ENCODE measurements at places on chromosomes 7 and 10.
A peak's percentile ranks its signal among the peaks of the same experiment; 100 is the strongest.

DNA sequence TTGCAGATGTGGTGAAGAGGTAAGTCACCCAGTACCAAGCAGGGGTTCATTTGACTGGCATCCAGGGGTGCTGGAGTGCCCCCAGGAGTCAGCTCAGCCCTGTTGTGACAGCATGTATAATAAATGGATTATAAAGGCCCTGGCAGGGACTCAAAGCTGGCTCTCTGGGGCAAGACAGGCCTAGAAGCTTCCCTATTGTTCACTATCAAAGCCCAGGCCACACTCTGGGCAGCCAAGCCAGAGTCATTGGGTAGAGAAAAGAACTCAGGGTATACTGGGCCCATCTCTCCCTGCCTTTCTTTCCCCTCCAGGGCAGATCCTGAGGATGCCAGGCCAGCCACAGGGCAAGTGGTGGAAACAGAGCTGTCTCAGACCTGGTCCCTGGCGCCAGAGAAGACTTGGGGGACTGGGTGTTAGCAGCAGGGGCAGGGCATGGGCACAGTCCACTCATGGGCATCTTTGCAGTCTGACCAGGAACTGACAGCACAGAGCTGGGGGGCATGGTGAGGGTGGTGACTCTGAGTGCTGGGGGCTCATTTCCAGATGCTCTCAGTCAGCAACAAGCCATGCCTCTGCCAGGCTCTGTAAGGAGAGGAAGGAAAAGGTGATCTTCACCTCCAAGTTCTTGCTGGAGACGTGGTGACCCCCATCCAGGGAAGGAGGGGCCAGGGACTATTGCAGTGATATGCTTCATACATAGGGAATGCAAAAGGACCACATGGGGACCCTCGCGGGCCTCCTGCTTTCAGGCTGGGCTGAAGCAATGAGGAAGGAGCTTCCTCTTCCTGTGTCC lies 11.7 kb downstream of the RBP3 start:
- DNase-seq: no peak

- DNase-seq: no peak
Observed at GRCh38 chr7:3120513-3120912, 76.8 kb upstream of the CARD11 start.

DNA sequence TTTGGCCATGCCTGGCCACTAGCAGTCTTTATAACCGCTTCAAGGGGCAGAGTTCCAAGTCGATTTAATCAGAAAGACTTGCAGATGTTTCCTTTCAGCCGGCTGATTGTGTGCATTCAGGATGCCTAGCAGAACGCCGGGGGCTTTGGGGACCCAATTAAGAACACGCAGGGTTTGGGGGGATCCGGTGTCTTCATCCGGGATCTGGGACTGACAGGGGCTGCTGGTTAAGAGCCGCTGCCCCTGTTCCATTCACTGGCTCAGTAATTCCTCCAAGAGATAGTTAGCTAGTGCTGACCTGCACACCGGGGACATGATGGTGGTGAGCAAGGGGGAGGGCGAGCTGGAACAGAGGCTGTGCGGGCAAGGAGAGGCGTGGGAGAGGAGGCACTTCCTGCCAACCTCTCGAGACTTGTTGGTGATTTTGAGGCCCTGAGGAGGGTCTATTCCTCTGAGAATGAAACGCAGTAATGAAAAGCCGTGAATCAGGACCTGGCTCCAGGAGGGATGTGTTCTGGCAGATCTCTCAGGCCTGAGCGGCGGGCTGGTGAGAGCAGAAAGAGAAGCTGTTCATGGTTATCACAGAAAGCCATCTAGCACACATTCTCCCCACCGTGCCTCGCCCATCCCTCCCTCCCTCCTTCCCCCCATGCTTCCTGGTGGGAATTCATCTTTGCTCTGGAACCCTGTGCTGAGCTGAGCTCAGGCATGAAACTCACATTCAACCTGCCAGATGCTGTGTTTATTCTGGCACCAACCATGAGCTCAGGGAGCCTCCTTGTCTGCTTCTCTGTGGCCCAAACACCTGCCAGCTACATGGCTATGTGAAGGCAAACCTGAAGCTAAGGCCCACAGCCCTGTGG lies 152.0 kb downstream of the CCDC3 start:
- no peak for DNase-seq

- DNase-seq: no peak
Observed at GRCh38 chr7:20064974-20065862, 152.0 kb downstream of the MACC1 start.

- no peak for DNase-seq
Observed at GRCh38 chr10:129707406-129708388, 240.7 kb downstream of the MGMT start.

DNA sequence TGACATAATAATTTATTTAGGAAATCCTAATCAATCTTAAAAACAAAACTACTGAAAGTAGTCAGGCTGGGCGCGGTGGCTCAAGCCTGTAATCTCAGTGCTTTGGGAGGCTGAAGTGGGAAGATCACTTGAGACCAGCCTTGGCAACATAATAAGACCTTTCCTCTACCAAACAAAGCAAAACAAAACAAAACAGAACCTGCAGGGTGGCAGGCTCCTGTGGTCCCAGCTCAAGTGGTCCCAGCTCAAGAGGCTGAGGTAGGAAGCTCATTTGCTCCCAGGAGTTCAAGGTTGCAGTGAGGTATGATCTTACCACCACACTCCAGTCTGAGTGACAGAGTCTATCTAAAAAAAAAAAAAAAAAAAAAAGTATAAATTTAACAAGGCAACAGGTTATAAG lies 748.0 kb downstream of the CNTNAP2 start:
- DNase-seq: no peak

GRCh38 chr10:35435824-35436223 lies 99.5 kb downstream of the CCNY start:
- DNase-seq: no peak

DNA sequence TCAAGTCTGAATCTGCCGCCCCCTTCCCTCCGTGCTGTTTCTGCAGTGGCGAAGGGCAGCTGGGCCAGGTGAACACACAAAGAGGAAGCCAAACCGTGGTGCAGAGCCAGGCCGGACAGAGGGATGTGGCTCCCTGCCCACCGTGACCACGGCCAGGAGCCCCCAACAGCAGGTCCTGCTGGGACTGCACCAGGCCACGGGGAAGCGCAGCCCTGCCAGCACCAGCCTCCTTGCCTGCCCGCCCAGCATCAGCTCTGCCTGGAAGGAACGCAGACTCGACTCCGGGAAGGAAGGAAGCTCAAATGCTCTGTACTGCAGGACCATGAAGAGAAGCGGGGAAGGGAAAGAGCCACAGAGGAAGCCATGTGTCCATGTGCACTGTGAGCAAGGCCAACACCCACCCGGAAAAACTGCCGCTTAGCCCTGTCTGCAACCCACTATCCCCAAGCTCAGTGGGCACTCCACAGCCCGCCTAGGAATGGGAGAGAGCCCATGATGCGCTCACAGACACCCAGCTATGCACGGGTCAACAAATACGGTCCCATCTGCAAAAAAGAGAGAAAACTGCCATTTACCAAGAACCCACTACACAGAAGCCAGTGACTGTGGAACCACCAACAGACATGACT lies 19.0 kb downstream of the GPER1 start:
- DNase-seq: no peak

DNA sequence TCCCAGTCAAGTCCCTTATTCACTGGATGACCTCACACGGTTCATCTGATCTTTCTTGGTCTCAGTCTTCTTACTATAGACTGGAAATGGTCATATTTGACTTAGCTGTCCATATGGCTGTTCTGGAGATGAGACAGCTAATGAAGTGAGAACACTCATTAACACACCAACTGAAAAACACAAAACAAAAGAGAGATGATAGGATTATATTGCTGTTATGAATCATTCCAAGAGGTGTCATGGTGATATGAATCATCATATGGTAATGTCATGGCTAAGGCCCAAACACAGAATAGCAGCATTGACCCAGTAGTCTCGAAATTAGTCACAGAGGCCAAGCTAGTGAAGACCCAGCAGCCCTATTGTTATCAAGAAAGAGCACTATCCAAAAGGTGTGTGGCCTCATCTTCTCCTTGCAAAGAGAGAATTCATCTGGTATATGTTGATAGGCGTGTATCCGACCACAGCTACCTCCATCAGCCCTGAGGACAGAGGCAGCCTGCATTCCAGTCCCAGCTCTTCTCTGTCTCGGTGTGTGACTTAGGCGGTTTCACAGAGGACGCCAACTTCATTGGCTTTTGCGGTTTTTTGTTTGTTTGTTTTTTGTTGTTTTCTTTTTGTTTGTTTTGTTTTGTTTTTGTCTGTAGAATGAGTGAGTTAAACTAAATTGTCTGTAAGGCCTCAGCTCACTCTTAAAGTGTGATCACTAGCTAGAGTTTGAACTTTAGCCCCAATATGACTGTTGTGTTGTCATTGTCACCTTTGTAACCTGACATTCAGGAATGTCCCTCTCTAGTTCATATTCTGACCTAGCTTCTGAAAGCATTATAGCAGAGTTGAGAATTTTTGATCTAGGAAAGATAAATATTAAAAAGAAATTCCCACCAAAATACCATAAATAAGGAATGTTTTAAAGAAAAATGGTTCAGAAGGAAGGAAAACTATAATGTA lies 97.4 kb upstream of the PDCD4 start:
- DNase-seq: no peak

DNA sequence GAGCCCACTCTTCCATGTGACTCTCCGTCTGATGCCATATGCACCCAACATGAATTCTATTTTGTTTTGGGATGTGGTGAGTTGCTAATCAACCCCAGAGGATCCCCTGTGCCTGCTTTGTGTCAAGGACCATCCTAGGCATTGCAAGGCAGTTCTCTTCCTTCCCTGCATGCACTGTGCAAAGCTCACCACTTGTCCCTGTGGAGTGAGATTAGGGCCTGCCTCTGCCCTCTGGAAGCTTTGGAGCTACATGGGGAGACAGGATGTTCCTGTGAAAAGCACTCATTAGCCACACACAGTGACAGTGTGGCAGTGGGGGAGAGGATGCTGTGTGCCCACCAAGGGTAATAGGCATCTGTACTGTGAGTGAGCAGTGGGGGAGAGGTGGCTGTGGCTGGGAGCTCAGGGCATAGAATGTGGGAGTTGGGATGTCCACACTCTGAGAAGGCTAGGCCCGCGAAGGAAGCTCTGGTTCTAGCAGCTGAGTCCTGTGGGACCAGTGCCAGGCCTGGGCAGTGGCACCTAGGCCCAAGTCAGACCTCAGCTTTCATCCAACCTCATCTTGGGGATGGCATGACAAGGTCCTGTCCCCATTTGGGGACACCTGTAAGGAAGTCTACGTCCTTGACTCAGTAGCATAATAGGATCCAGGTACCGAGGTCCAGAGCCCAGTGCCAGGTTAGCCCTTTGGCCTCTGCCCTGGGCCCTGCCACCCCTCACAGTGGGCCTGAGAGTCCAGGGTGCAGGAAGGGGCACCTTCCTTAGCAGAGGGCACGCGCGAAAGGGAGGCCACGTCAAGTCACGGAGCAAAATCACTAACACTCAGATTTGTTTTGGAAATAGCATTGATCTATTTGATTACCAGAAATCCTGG lies 6.6 kb downstream of the ADRA2A start:
- no peak for DNase-seq

- DNase-seq: peak; percentile 48
Observed at GRCh38 chr10:110357252-110357780, 52.6 kb upstream of the SMNDC1 start.

- DNase-seq: no peak
Observed at GRCh38 chr7:47470567-47471357, 111.1 kb downstream of the TNS3 start.

DNA sequence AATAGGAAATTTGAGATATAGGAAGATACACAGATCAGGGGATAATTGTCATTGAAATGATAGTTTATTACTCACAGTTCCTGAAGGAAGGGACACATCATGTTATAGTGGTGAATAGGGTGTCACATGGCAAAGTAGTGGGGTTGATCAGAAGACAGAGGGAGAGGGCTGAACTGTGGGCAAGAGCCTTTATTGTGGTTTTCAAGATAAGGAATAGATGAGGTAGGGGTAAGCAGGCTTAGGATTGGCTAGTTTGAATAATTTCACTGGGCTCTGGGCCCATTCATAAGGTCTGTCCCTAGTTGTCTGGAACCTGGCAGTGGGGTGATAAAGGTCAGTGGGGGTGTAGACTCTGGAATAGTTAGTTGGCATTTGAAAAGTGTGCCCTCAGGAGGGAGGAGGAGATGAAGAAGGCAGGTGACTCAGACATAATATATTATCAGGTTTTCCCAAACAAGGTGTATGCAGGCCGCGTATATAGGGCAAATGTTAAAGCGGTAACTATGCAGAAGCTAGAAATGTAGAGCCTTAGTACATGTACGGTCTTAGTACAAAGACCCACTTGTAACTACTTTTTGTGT lies 18.5 kb downstream of the FGL2 start:
- DNase-seq: no peak

DNA sequence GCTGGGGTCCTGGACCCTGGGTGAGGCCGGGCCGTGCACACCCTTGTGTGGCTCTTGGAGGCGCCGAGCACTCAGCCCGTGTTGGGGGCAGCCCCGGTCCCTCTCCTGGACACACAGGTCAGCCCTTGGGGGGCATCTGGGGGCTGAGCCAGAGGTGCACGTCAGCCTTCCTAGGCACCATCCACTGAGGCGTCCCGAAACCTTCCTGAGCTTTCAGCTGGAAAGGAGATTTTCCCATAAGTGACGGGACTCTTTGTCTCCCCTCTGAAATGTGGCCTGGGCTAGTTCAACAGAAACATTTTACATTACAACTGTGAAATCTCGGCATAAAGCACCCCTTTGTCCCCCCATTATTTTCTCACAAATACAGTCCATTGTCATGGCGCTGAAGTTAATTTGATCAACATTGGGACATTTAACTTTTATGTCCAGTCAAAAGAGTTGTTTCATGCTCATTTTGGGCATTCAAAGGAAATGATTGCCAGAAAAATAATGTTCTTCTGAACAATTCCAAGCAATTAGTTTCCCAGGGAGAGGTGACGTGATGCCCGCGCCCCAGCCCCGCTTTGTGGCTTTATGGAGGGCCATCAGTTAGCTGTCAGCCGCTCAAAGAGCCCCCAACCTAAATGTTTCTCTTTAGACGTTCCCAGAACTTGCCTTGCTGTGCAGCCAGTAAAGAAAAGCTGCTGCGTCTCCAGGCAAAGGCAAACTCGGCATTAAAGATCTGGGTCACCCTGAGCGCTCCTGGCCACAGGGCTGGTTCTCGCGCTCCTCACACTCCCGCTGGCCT lies 70.8 kb downstream of the NKX6-2 start:
- DNase-seq: no peak

- no peak for DNase-seq
Observed at GRCh38 chr10:47046321-47047126, 135.3 kb downstream of the PTPN20 start.

DNA sequence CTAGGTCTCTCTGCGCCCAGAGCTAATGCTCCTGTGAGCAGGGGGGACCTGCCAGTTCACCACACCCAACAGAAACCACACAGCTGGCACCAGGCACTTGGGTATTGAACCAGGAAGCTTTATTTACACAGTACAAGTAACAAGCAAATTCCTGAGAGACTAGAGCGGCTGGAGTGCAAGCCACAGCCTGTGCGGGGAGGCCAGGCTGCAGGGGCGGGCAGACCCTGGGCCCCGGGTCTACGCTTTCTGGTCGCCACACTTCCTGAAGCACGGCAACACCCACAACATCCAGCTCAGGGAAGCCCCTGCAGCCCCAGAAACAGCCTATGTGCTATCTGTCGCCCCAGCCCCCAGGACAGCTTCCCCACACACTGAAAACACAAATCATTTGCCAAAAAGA lies 125.0 kb downstream of the FAM53B start:
- DNase-seq: no peak

GRCh38 chr7:123533929-123534382 lies 439 bp downstream of the IQUB start:
- DNase-seq: no peak
